ENCODE measurements at places on chromosomes 7 and 10.

- DNase-seq = no peak
These were observed 5.3 kb downstream of the PSAP start for GRCh38 chr10:71845410-71846405.

- no peak for DNase-seq
These were observed 53.6 kb downstream of the PIK3AP1 start for GRCh38 chr10:96666741-96667140.

GRCh38 chr10:95795602-95796001 lies 39.6 kb downstream of the ENTPD1 start:
- no peak for DNase-seq

DNA sequence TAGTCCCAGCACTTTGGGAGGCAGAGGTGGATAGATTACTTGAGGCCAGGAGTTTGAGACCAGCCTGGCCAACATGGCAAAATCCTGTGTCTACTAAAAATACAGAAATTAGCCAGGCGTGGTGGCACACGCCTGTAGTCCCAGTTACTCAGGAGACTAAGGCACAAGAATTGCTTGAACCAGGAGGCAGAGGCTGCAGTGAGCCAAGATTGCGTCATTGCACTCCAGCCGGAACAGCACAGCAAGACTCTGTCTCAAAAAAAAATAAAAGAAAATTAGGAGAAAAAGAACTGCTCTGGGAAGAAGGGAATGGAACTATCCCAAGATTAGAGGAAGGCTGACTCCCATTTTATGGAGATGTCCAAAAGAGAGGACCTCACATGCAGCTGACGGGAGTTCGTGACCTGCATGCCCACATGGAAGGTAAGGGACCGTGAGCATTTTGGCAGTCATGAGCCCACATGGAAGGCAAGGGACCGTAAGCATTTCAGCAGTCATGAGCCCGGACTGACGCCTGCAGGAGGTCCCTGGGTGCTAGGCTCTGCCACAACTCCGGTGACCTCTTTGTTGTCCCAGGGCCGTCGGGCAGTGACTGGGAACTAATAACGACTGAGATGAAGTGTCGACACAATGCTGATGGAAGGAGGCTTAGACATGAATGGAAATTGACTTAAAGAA lies 18.6 kb upstream of the GTPBP4 start:
- no peak for DNase-seq

DNA sequence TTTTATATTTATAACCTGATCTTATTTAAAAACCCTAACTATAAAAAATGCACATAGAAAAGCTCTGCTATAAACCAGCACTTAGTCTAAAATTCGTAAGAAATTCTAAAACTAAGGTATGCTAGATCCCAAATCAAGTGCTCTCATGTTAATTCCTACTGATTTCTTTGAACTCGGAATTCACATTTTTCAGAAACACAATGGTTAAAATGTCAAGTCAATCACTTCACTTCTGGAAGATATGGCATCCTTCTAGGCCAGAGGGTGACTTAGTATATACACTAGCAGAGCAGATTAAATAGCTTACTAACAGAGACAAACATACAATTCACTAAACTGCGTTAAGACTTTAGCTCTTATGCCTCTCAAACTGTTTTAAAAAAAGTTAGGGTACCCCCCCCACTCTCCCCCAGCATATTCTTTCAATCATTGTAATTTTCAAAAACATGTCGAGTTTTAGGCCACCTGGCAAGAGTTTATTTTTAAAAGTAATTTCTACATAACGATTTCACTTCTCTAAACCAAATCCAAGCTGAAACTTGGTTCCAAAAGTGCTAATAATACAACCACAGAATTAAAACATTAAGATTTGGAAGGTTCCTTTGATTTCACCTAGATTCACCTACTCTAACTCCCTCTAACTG lies 129.4 kb downstream of the NRBF2 start:
- no peak for DNase-seq

DNA sequence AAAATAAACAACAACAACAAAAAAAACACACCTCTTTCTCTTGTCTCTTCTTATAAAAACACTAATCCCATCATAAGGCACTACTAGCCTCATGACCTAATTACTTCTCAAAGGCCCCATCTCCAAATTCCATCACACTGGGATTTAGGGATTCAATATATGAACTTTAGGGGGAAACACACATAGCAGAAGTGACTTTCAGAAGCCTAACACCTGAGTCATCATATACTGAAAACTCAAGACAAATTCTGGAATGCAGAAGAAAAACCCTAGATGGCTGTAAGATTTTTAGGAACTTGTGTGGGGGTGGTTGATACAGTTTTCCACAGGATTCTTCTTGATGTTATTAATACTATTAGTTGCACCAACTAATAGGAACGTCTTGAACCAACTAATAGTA lies 33.7 kb upstream of the CSTF2T start:
- DNase-seq = no peak

DNA sequence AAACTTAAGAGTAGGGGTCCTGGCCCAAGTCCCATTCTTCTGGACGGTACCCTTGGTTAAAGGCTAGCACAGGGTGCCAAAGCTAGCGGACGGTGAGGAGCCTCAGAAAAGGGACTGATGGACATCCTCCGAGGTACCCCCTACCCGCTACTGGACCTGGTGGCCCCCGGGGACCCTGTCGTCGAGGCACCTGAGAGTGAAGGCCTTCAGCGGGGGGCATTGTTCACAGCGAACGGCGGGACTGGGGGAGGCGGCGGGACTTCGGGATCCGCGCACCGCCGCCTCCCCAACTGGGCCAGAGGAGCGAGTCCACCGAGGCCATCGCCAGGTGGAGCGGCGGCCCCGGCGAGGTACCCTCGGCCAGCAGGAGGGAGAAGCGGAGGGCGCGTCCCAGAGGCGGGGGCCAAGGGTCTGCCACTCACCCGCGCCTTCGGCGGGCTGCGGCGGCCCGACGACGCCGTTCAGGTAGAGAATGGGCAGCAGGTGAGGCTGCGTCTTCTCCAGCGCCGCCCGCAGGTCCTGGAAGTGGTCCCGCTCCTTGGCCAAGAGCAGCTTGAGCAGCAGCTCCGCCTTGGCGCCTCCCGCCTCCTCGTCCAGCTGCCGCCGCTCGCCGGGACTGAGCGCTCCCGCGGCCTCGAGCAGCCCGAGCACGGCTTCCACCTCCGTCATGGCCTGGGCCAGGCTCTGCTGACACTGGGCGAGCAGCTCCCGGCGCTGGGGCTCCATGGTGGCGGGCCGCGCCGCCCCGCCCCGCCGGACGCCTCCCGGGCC lies 575 bp downstream of the DLG5 start:
- no peak for DNase-seq

- DNase-seq = no peak
These were observed 271.9 kb downstream of the LRMDA start for GRCh38 chr10:75703191-75703854.

DNA sequence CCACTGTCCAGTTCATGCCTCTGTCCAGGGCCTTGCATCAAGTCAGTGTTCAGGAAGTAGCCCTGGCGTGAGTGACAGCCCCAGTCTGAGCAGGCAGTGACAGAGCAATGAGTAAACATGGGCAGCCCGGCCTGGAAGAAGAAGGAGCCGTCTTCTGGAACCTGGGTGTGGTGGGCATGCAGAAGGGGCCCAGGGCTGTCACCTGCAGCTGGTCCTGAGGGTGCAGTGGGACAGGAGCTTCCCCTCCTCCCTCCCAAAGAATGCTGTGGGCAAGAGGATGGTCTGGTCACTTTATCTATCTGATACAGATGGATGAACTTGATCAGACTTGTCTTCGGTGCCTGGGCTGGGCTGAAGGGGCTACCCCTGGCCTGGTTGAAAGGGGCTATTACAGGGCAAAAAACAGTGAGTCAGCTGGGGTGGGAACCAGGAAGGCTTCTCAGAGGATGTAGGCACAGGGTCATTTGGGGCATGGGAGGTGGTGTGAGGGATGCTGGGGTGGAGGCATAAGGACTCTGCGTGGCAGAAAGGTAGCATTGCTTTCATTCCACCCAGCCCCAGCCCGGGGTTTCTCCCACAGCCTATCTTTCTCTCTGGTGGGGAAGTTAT lies 42.7 kb upstream of the PPIF start:
- no peak for DNase-seq

DNA sequence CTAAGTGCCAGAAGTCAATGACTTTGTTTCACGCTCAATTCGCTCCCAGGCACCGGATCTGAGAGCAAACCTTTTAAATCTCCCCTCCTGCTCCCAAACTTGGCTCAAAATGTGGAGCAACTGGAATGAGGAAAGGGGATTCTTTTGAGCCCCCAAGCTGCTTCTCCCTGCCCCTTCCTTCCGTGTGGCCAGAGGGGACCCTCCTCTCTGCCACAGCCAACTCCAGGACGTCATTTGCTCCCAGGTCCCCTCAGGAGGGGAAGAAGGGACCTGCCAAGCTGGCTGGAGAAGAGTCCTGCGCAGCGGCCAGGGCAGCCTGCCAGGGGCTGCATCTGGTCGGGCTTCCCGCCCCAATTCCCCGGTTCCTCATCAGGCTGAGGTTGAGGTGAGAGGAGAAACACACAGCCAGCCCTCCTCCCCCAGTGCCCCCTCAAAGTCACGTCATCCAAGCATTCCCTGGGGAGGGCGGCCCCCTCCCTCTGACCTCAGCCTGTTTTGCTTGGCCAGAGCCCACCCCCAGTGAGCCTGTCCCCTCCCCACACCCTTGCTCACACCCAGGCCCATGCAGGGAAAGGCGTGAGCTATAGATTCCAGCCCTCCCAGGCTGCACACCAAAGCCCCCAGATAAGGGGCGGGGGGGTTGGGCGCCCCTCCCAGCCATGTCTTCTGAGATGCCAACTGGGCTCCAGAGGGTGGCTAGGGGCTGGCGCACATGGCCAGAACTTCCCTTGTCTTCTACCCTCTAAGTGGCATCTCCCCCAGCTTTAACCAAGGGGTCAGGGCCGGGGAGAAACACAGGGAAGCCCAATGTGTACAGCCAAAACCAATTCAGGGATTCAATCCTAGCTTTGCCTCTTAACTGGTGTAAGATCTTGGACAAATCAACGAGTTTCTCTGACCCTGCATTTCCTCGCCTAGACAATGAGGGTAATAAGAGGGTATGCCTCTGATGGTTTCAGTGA lies 35.0 kb downstream of the SH3PXD2A start:
- no peak for DNase-seq

DNA sequence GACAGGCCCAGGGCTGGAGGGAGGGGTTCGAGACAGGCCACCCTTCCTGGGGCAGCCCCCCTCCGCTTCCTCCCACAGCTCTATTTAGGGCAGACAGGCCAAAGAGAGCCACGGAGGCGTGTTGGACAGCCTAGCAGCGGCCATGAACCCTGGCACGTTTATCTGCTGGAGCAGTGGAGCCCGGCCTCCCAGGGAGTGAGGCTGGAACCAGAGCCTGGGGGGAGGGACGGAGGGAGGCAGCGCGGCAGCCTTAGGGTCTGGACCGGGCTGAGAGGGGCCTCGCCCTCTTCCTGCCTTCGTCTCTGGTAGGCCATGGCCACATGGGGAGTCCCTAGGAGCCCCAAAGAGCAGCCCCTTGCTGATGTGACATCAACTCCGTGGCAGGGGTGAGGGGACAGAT lies 17.1 kb downstream of the UNCX start:
- DNase-seq = no peak

DNA sequence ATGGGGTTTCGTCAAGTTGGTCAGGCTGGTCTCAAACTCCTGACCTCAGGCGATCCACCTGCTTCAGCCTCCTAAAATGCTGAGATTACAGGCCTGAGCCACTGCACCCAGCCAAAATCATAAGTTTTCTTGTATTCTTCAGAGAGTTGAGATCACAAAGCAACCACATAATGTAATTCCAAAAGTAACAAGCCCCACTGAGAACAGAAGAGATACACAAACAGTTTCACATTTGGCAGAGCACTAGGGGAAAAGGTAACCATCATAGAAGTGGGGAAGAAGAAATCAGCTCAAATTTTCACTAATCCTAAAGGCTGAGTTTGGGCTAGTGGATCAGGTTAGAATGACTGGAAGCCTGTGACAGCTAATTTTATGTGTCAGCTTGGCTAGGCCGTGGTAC lies 5.4 kb upstream of the CEP41 start:
- DNase-seq = no peak

GRCh38 chr10:59324597-59324996 lies 37.8 kb downstream of the FAM13C start:
- DNase-seq = no peak

DNA sequence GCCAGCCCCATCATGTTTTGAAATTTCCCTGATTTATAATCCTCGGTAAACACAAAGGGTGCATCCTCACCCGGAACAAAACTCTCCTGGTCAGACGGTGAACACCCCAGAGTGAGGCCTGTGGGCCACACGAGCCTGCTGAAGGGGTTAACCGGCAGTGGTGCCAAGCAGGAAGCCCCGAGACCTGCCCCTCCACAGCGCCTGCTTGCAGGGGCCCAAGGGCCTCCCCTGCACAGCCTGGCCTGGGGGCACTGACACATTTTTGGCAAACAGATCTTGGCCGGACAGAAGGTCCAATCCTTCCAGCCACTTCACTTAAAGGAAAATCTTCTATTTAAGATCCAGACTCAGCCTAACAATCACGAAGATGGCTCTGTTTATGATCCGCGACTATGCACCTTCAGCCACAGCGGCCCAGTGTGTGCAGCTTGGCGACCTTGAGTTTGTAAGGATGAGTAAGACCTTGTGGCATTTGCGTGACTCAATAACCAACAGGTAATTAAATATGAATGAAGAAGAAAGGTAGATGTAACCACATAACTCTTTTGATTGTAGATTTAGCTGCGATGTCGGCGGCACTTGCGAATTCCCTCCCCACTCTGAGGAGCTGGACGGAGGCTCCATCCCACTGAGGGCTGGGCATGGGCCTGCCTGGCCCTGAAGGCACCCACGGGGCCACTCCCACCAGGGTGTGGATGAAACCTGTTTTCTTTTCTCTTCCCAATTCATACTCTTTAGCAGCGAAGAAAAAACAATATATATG lies 328.2 kb downstream of the DNAJB6 start:
- DNase-seq = no peak

- DNase-seq = no peak
These were observed 178.8 kb upstream of the NPVF start for GRCh38 chr7:25407053-25407452.

DNA sequence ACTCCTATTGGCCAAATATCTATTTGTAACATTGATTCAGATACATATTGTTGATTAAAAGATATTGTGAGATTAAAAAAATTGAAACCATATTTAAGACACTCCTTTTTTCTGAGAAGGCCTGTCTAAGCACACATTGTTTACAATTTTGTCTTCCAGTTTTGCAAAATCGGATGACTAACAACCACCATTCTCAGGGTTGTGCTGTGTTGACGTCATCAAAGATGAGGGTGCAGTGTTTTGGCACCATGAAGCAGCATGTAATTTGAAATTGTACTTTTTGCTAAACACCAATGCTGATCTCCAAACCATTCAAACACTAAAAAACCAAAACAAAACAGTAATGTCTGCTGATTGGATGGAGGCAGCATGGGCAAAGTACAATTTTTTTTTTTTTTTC lies 7.4 kb downstream of the CREB5 start:
- DNase-seq = no peak

DNA sequence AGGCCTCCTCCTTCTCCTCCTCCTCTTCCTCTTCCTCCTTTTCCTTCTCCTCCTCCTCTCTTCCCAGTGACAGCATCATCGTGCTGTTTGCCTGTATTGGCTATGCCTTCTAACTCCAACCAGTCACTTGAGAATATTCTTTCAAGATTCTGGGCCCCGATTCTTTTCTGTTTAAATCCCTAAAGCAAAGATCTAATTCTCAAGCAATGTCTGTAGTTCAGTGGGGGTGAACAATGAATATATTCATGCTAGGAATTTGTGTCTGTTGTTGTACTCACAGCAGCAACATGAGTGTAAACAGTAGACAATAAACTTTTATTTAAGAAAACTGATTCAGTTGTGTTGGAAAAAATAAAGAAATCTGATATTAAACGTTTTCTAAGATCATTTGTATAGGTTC lies 30.7 kb downstream of the NUDT5 start:
- no peak for DNase-seq

Measured in stimulated activated CD8-positive, alpha-beta memory T cell treated with anti-CD3 and anti-CD28 coated beads, Interleukin-4, amount 100 ng/mL, for 24 hours (primary cell).